ENCODE measurements at places on chromosomes 12 and 14.

- no peak for DNase-seq
These were observed 166.7 kb downstream of the ALG10 start for GRCh38 chr12:34188974-34189373.

DNA sequence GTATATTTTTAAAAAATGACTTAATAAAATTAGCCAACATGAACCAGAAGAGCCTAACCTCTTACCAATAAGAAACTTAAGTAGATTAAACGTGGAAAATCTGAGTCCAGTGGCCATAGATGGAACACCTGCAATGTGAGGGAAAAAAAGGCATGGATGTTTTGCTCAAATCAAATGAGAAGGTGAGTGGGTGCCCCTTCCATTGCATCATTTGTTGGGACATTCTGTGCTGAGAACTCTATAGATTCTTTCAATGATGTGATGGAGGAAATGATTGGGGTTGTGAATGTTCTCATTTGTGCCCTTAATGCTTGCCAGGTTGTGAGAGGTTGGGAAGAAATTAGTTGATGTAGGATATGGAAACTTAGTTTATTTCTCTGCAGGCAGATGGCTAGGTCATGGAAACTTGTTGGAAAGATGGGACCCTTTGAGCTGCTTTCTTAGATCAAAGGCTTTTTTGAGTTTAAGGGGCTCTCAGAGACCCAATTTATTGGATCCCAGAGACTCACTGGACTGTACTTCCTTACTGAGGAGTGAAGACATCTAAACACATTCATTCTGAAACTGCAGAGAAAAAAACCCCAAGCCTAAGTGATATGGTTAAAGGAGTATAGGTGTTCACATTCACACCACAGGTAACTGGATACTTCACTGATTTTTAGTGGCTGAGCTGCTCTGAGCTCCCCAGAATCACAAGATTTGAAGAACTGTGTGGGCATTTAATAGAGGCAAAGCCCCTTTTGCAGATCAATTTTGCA lies 95.9 kb downstream of the DACT1 start:
- no peak for DNase-seq

GRCh38 chr12:31221551-31221945 lies 104.4 kb downstream of the SINHCAF start:
- DNase-seq = no peak

- DNase-seq = no peak
These were observed 40.6 kb downstream of the SLC15A4 start for GRCh38 chr12:128783129-128783574.

- DNase-seq = no peak
These were observed 453.0 kb downstream of the ADAMTS20 start for GRCh38 chr12:43098766-43099550.

DNA sequence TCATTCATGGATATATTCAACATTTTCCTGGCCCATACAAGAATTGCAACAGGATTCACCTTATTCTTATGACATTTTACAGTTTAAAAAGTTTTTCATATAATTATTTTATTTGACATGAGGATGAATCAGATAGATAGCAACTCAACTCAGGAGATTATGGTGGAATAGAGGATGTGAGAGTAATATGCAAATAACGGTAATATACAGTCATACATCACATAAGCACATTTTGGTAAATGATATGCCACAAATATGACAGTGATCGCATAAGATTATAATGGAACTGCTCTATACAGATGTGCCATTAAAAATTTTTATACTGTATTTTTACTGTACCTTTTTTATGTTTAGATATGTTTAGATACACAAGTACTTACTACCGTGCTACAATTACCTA lies 24.1 kb upstream of the CRADD start:
- DNase-seq = no peak

DNA sequence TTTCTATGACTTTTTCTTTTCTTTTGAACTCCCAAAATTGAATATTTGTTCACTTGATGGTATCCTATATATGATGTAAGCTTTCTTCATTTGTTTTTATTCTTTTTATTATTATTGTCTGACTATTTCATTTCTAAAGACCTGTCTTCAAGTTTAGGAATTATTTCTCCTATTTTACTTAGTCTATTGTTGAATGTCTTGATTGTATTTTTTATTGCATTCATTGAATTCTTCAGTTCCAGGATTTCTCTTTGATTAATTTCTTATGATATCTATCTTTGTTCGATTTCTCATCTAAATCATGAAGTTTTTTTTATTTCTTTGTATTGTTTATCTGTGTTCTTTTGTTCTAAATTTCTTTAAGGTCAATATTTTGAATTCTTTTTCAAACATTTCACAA lies 238.8 kb downstream of the TTC6 start:
- DNase-seq = no peak

DNA sequence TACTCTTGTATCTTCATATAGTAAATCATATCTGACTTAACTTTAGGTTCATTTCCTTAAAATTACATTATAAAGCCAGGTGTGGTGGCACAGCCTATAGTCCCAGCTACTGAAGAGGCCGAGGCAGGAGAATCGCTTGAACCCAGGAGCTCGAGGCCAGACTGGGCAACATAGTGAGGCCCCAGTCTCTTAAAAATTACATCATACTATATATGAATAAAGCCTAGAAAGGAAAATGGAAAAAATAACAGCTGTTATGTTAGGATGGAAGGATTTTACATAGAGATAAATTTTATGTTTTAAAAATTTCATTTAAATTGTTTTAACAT lies 4.2 kb downstream of the HECTD1 start:
- no peak for DNase-seq

All from anterior cingulate cortex (tissue), 58 donors.